ENCODE measurements at places on chromosomes 2 and 18. TPM values are rescaled to one million over a fixed set of nuclear protein-coding genes. Genes with fewer than 3 reads are reported as not detected.

Gene MC2R
- not detected for total RNA-seq

Gene SP100
- total RNA-seq: 155 TPM

Gene SSB
- total RNA-seq: 102 TPM

Gene PDE11A
- total RNA-seq: under 0.01 TPM

Gene CYP27C1
- total RNA-seq: not detected

Gene CHRNG
- not detected for total RNA-seq

Gene CFC1
- not detected for total RNA-seq

Gene ELOA2
- total RNA-seq: not detected

Gene RGPD3
- 0.13 TPM for total RNA-seq

Gene NMS
- total RNA-seq: not detected

Gene TCF4
- 122 TPM for total RNA-seq

Gene DSEL
- total RNA-seq: 52.3 TPM

Gene SPHKAP
- total RNA-seq: 0.19 TPM

Gene MATN3
- 0.26 TPM for total RNA-seq

Gene TMEM37
- total RNA-seq: 0.13 TPM

Gene ONECUT2
- total RNA-seq: under 0.01 TPM

Gene MYL1
- not detected for total RNA-seq

Gene LINC00305
- not detected for total RNA-seq

Gene MLPH
- total RNA-seq: 2.4 TPM

Gene DOK6
- 3.0 TPM for total RNA-seq

Gene QPCT
- total RNA-seq: 2.5 TPM

Gene SPEG
- total RNA-seq: 11.1 TPM

Gene EFEMP1
- total RNA-seq: 1,165 TPM

Gene SPC25
- total RNA-seq: 3.9 TPM

Gene HES6
- 1.7 TPM for total RNA-seq

Gene MEP1B
- total RNA-seq: not detected

Gene HK2
- total RNA-seq: 47.7 TPM

Gene PRSS56
- not detected for total RNA-seq

Gene CROCC2
- under 0.01 TPM for total RNA-seq

Gene MEIS1
- 76.1 TPM for total RNA-seq

Data from aortic smooth muscle cell (primary cell).